ENCODE measurements at places on chromosomes 11 and 22.

DNA sequence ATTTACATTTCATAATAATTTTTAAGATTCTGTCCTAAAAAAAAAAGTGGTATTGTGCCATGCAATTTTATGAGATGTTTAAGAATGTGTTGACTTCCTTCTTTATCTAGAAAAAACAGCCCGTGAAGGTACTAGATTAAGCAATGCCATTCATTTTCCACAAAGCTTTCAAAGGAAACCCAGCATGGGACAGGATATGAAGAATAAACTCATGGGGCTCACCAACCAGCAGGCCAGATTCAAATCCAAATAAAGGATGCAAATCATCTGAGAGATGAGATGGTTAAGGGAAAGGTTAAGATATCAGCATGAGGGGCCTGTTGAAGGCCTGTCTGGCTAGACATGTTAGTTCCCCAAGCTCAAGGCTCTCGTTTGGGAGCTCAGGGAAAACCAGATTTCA, 199.1 kb downstream of the SWAP70 start:
- DNase-seq, result no peak

DNA sequence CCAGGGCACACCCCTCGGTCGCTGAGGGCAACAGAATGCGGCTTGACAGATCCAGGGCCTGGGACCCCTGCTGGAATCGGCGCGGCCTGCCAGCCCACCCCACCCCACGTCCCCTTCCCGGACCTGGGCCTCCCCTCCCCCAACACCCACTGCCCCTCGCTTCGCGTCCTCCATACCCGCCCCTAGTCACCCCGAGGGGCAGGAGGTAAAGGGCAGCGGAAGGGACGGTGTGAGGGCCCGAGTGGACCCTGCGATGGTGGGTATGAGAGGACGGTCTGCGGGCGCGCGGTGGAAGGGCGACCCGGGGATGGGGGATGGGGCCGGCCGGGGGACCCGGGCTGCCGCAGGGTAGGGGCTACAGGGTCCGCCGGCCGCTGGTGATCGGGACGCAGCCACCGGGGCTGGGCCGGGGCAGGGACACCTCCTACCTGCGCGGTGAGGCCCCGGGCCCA, 311 bp downstream of the APBB1 start:
- DNase-seq, result no peak

DNA sequence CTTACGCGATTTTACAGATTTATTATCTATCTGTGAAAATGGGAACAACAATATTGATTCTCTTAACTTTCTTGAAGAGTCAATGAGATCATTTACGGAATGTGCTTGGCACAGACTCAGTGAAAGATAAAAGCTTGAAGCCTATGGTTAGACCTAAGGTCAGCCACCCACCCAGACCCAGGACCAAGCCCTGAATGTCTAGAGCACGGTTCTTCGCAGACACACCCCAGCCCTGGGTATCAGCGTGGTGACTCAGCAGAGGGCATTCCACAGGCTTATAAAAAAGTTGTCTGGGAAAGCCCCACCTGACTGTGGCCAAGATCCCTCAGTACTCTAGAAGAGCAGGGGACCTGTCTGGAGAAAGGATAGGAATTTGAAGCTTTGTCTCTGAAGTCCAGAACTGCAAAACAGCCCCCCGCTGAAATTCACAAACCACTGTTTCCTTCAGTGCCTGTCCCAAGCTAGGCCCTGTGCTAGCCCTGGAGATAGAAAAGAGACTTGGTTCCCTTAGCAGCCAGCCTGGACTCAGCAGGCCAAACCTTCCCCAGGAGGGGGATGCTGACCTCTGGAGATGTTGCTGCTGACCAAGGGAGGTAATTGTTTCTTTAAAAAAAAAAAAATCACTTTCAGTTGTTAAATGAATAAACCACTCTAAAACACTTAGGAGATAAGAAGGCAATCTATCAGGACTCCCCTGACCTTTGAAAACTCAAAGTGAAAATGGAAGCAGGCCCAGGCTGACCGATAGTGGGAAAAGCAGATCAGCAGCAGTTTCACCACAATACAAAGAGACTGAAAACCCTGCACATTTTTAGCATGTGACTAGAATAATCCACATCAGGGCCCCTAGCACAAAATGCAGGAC, 114.0 kb downstream of the ABTB2 start:
- DNase-seq, result no peak

GRCh38 chr11:74311352-74311926, at the start of gene P4HA3:
TSS of gene P4HA3 (minus strand) at chr11:74311640. CDS start at chr11:74311611, 29 bp downstream.
- peak; percentile 23 for DNase-seq

GRCh38 chr22:49433717-49434611, 393.7 kb downstream of the BRD1 start:
- no peak for DNase-seq

DNA sequence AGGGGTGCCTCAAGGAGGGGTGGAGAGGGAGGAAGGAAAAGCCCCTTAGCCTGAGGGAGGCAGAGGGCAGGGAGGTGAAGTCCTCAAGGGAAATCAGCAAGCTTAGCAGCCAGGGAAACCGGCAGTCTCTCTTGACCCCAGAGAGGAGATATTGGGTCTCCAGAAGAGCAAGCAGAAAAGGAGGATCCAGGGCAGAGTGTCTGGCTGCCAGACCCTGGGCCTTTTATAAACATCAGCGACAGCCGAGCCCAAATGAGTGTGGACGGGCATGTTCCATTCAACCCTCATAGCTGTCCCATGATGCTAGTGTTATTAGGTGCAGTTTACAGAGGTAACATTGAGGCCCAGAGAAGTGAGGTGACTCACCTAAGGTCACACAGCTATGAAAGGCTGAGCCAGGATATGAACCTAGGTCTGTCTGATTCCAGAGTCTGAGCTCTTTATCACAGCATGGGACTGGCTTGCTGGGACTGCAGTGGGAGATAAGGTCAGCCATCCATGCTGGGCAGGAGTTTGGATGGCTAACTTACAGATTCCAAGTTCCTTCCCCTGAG, 9.3 kb downstream of the PRDM11 start:
- DNase-seq, result no peak

DNA sequence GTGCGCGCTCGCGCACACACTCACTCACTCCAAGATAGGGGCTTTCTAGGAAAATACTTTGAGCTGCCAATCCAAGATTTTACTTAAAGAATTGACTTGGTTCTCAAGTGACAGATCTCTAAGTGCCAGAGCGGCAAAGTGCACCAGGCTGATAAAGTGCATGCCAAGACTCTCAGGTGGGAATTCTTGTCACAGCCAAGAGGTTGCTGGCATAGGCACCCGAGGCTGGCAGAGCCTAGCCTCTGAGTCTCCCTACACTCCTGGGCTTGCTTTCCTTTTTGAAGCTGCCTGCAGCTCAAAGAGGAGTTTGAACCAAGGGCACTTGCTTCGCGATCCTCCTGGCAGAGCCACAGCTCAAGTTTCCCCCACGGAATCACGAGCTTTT, 2.5 kb upstream of the ADM start:
- no peak for DNase-seq

- DNase-seq, result no peak
Measured at GRCh38 chr11:95505927-95506426, 275.0 kb upstream of the SESN3 start.
